ENCODE measurements at places on chromosomes 1 and 21.

- DNase-seq = no peak
These were observed 142.1 kb downstream of the KCNT2 start for GRCh38 chr1:196466166-196466565.

- DNase-seq = no peak
These were observed 516.6 kb downstream of the PTPRC start for GRCh38 chr1:199155166-199156019.

DNA sequence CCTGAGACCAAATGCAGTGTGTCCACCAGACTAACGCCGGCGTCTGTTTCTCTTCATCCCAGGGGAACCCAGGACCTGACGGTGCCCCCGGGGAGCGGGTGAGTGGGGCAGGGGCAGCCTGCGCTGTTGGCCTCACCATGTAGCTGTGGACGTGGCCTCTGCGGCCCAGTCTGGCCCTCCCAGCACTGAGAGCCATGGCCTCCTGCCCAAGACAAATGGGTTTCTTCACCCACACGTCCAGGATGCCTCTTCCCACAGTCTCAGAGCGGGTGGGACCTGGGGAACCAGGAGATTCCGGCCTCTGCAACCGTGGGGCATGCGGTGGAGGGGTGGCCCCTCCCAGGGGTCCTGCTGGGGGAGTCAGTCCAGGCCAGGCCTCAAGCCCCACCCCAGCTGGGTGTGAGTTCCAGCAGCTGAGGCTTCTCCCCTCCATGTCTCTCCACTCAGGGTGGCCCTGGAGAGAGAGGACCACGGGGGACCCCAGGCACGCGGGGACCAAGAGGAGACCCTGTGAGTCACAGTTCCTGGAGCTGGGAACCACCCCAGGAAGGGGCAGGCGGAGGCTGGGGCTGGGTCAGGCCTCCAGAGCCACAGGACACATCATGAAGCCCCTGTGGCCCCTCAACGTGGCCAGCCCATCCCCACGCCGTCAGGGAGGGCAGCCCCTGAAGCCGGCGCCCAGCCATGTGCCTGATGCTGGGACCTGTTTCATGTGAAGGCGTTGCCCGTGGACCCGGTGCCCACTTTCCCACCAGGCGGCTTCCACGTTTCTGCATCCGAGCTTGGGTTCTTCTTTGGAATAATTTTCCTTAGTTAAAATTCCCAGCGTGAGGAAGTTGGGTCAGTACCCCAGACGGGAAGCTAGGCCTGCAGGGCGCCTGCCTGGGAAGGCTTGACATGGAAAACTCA, 11.0 kb downstream of the COL6A1 start:
- DNase-seq = no peak

DNA sequence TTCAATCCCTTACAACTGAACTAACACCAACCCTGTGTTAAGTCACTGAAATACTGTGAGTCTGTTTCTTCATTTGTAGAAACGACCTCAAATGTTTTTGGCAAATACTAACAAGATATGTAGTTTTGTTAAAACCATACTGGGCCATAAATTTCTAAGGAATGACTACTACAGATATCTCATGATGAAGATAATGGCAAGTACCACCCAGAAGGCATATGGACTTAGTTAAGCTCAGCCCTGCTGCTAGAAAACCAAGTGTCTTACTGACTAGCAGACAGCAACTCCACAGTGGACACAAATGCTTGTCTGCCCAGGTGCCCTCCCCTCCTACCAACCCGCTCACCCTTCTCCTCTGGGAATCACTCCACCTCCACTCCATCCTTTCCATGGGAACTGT, 44.5 kb upstream of the BMP8B start:
- no peak for DNase-seq

GRCh38 chr1:176552217-176552991, 89.4 kb downstream of the PAPPA2 start:
- no peak for DNase-seq

DNA sequence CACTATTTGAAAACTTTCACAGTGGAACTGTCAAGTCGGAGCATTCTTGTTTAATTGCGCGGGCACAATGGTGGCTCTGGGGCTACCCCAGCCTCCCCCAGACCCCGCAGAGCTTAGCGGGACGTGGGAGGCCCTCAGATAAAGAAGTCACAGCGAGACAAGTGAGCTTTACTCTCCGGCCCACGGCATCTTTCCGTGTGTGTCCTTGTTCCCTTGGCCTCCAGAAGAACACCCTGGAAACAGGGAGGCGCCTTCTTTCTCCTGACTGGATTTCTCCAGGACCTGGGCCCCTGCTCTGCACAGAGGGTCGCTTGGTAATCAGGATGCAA, 382.8 kb downstream of the RRAGC start:
- no peak for DNase-seq

DNA sequence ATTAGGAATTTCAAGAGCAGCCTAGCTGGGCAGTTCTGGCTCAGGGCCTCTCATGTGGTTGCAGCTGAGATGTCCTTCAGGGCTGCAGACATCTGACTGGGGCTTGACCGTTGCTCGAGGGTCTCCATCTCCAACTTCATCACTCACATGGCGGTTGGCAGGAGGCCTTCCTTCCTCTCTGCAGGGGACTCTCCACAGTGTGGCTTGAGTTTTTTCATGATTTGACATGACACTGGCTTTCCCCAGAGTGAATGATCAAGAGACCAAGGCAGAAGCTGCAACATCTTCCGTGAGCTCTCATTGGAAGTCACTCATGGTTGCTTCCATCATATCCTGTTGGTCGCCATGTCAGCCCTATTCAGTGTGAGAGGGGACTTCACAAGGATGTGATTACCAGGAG, 74.6 kb downstream of the RUNX3 start:
- DNase-seq = no peak

DNA sequence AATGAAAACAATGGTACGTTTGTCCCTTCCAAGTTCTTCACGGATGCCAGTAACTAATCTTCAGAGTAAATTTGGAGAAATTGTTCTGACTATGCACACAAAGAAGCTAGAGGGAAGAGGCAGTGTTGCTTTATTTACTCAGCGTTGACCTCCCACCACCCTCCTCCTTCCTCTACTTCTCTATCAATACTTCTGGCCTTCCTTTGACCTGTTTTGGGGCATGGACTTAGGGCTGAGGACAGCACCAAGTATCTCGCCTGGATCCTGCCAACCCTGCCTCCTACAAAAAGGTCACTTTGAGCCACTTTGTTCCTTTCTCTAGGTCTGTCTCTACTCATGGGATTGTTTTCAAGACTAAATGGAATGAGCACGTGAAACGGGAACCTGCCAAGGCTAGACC, 282.6 kb downstream of the DSCAM start:
- DNase-seq = no peak

- DNase-seq = no peak
These were observed 1.3 kb upstream of the UBE4B start for GRCh38 chr1:10031461-10031860.

GRCh38 chr1:44353604-44354003, 1.5 kb downstream of the ERI3 start:
- no peak for DNase-seq

GRCh38 chr1:32972814-32973428, 8.3 kb upstream of the RNF19B start:
- no peak for DNase-seq

- DNase-seq = no peak
These were observed 61.1 kb downstream of the DOP1B start for GRCh38 chr21:36217743-36218142.

DNA sequence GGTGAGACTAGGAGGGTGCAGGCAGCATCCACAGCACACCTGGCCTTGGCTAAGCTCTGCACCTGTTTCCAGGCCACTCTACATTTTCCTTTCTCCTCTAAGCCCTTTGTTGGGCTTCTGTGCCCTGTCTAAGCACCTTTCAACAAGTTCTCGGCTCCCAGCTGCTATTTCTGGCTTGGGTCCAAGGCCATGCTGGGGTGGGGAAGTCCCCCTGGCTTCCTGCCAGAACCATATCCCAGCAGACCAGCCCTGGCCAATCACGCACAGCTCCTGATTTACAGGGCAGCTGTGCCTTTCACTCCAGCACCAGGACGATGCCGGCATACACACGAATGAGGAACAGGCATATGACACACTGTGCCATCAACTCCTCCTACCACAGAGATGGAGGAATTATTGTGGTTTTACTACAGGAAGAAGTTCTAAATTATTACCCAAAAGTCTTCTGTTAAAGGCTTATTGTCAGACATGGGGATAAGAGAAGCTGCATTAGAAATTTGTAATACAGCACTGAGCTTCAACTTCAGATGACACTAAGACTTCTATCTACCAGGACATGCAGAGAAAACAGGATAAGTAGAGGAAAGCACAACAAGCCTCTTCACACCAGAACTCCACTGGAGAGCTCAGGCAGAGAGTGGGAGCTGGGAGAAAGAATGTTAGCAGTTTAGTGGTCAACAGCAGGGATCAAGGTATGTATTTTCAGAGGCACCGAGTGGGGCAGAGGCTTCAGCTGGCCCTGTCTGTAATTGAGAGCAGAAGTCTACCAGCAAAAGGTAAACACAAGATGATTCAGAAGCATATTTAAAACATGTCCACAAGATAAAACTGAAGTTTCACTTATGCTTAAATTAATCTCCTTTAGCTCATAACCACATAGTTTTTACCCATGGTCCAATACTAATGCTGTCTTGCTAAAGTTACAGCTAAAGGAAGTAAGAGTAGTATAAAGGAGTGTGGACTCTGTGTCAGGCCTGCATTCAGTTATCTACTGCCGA, 37.4 kb downstream of the TRIT1 start:
- DNase-seq = peak; percentile 69

DNA sequence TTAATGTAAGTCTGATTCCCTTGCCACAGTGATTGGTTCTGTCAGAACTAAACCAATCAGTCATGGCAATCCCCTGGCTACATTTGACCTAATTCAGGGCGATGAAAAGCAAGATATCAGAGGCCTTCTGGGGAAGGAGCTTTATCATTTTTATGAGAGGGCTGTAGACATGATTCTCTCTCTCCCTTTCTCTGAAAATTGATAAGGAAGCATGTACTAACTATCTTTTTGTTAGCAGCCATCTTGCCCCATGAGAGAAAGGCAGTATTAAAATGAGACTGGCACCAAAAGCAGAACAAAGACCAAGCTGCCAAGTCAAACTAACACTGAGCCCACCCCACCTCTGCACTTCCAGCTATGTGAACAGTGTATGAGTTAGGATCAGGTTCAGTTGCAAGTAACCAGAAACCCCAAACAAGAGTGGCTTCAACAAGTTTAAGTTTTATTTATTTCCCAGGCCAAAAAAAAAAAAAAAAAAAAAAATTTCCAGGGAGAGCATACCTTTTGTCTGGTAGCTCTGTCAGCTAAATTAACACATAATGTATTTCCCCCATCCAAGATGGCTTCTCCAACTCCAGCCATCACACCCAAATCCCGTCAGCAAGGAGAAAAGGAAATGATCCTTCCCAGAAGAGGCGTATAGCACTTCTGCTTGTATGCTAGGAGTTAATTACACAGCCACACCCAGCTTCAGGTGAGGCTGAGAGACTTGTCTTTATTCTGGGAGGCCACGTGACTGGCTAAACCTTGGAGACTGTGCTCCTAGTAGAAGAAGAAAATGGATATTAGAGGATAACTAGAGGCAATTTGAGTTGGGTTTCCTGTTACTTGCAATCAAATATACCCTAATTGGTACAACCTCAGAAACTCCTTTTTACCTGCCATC, 105.8 kb upstream of the RALGPS2 start:
- DNase-seq = no peak

GRCh38 chr21:34333121-34333739, 30.6 kb upstream of the KCNE2 start:
- no peak for DNase-seq

GRCh38 chr1:101245246-101245927, 8.6 kb downstream of the S1PR1 start:
- DNase-seq = no peak

DNA sequence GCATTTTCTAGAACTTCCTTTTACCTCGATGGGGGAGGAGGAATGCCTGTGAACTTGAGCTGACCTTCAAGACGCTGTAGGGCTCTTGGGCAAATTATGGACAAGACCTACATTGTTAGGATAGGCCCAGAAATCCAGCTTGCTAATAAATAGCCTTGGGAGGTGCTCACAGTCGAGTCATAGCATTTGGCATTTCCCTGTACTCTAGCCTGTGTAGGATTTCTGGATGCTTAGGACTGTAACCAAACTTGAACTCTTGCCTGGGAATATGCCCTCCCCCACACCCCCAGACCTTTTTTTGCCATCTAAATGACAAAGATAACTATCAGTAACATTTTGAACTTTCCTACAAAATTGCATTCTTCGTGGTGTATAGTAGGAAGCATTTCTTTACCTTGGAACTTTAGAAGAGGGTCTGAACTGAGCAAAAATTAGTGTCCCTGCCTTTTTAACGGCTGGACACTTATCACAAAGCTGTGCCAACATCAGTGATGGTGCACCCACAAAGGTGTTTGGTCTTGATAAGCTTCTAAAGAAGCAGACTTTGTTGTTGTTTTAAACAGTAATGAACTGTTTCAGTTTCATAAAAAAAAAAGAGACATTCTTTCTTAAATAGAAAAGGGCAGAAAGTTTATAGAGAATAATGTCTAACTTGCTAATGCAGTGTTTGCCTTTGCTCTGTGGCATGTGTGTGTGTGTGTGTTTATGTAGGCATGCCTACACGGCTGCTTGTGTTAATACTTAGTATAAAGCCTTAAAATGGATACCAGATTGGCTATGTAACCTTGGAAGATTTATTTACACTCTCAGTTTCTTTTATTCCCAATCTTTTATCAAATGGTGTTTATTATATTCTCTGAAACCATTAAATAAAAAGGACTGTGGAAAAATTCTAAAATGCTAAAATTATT, 88.2 kb downstream of the NFIA start:
- no peak for DNase-seq

DNA sequence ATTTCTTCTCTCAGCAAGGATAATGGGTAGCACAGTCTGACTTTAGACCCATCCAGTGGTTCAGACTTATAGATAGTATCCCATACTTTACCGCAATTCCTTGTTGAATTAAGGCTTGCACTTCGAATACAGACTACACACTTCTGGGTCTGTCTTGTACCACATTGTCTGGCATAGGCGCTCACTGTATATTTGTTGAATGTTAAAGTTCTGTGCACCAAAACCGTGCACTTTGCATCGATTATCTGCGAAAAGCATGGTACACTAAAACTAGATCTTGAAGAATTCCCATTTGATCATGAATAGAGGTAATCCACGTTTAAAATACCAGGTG, 556 bp upstream of the RYR2 start:
- no peak for DNase-seq

DNA sequence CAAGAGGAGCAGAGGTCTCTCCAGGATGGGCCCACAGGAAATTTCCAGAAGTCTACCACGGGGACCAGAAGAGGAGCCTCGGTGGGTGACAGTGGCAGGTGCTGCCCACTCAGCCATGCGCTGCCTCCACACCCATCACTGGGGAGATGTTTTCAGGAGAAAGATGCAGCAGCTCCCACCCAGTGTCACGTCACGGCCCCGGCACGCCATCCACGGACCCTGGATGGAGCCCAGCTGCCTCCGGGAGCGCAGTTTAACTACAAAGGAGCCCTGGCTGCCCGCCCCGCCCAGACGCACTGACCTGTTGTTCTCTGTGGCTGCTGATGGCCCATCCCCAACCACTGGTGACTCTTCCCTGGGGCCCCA, 6.8 kb downstream of the TSPEAR start:
- DNase-seq = no peak

DNA sequence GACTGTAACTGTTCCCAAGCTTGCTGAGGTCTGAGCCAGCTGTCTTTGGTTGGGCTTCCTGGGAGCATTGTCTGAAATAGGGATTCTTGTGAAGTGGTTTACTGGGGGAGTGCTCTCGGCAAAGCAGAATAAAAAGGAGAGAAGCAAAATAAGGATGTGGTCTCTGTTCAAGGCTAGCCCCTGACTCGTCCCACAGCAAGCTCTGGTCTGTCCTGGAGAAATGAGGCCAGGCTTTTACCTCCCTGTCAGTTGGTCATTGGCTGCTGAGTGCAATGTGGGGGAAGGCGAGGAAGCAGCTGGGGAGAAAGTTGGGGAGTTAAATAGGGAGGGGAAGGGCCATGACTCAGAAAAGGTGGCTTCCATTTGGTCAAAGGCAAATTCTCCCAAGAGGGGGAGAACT, 303.9 kb upstream of the DUSP10 start:
- DNase-seq = no peak
